Foreskin keratinocyte (primary cell): ENCODE measurements at places on chromosomes 1 and 21.
A peak's percentile ranks its signal among the peaks of the same experiment; 100 is the strongest.

GRCh38 chr1:173038875-173039554 is 11.7 kb downstream of the TNFSF18 start:
- DNase-seq: no peak

- DNase-seq: no peak
Measured at GRCh38 chr1:11283151-11283550, 10.2 kb downstream of the UBIAD1 start.

DNA sequence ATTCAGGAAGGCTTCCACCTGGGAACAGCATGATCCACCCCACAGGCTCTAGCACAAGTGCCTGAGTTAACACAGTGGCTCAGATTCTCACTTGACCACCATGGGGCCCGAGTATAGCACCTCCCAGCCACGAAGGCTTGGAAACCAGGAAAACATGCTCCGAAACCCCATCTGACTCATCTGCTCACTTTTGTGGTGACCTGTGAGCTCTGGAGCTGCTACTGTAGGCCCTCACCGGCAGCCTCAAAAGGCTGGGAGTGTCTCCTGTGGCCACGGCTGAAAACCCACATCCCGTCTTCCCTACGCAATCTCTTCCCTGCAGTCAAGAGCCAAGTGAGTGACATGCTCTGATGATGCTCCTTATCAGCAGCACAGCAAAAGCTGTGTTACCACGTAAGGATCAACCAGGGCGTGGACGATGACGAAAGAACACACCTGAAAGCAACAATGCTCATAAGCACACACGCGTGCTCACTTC is 81.4 kb downstream of the TGFBR3 start:
- DNase-seq: peak; percentile 95

GRCh38 chr1:108819878-108820277 is 37.0 kb downstream of the AKNAD1 start:
- DNase-seq: no peak

DNA sequence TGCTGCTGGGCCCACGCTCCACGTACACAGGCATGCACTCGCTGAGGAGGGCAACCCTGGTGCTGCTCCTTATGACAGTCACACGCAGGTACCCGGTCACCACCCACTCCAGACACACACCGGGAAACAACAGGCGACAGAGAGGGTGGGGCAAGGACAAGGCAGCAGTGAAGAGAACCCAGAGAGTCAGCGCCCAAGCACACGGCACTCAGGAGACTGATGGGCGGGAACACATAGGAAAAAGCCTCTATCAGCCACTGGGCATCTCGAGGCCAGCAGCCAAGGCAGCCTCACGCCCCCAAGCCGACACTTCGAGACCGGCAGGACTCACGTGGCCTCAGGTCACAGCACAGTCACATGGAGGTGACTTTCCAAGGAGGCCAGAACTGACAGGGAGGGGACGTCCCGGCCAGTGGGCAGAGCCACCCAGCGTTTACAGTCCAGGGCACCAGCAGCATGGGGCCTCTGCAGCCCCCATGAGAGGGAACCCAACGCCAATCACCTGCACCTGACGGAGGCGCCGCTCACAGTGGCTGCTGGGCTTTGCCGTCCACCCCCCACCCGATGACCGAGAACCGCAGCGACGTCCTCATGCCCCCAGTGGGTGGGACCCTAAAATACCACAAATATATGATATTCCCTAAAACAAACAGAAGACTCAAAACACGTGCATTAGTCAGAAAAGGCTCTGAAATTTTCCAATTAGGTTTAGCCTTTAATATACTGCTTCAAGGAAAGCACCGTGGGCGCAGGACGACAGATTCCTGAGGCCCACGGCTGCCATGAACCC is 19.7 kb downstream of the PTTG1IP start:
- DNase-seq: no peak

- no peak for DNase-seq
Measured at GRCh38 chr1:30386156-30386926, 337.0 kb downstream of the MATN1 start.

DNA sequence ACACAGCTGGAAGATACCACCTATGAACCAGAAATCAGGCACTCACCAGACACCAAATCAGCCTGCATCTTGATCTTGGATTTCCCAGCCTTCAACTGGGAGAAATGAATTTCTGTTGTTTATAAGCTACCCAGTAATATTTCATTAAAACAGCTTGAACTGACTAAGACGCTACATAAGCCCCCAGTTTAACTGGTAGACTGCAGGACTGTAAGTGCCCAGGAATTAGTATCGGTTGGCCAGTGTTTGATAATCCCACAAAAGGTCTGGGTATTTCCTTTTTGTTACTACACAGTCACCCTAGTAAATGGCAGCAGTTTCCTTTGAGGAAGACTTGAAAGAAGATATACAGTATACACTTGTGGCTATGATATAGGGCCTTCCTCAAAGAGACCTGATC is 7.3 kb upstream of the SLC35D1 start:
- DNase-seq: no peak

DNA sequence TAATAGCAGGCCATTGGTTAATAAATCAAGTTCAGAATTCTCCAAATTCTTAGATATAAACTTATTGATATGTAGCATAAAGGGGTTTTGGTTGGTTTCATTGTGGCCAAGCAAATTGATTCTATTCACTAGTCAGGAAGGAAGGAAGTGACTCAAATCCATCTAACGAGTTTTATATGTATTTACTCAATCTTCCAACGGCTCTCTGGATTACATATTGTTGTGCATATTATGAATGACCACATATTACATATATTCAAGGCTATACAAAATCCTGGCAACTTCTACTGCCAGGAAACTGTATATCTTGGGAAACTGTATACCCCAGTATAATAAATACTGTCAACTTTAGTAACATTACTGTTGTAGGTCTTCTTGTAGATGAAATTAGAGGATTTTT is 20.1 kb upstream of the PDE4B start:
- no peak for DNase-seq

DNA sequence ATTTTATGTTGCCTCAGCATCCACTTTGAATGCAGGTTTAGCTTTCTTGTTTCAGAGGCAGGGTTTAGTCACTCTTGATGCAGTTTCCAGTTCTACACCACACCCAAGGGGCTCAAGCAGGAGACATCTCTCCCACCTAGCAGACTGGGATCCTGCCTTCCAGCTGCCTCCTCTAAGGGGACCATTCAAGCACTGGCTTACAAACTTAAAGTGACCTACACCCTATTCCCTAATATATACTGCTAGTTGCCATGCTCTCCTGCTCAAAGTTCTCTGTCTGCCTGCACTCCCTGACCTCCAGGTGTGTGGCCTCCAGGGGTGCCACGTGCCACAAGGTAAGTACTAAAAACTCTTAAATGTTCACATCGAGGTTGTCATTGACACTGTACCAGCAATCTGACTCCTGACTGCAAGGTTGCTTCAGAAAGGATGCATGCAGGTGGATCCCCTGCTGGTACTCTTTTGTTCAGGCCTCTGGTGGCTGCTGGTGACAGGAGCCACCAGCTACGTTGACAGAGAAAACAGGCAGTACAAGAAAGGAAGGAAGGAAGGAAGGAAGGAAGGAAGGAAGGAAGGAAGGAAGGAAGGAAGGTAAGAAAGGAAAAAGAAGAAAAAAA is 185.9 kb downstream of the COQ8A start:
- DNase-seq: no peak

DNA sequence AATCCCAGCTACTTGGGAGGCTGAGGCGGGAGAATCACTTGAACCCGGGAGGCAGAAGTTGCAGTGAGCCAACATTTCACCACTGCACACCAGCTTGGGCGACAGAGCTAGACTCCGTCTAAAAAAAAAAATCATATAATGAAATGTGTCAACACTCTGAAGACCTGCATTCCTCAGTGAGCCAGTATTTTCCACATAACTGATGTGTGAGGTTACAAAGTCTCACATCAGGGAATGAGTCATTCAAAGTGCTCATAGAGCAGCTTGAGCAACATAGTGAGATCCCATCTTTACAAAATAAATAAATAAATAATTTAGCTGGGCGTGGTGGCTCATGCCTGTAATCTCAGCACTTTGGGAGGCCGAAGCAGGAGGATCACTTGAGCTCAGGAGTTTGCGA is 65.5 kb downstream of the CASZ1 start:
- peak; percentile 92 for DNase-seq

DNA sequence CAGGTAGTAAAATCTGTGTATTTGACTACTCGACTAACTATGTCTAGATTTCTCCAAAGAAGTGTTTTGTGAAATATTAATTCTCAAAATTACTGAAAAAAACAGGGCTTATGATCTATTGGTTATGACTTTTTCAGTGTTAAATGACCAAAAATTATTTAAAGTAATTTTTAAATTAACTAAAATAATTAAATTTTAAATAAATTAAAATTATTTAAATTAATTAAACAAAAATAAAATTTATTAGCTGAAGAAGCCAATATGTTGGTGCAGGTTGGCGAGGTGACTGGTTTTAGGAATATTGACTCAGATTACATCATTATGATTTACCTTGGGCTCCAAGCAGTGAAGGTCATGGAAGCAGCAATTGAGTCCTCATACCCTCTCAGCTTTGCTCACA is 483.2 kb downstream of the PTPRC start:
- DNase-seq: no peak

GRCh38 chr1:221366495-221367110 is 375.3 kb downstream of the DUSP10 start:
- DNase-seq: no peak

GRCh38 chr1:56758794-56759193 is 60.4 kb downstream of the FYB2 start:
- no peak for DNase-seq

GRCh38 chr1:35261412-35262120 is 6.9 kb upstream of the ZMYM4 start:
- peak; percentile 42 for DNase-seq

GRCh38 chr21:32007456-32007855 is 134.6 kb downstream of the HUNK start:
- peak; percentile 6 for DNase-seq

DNA sequence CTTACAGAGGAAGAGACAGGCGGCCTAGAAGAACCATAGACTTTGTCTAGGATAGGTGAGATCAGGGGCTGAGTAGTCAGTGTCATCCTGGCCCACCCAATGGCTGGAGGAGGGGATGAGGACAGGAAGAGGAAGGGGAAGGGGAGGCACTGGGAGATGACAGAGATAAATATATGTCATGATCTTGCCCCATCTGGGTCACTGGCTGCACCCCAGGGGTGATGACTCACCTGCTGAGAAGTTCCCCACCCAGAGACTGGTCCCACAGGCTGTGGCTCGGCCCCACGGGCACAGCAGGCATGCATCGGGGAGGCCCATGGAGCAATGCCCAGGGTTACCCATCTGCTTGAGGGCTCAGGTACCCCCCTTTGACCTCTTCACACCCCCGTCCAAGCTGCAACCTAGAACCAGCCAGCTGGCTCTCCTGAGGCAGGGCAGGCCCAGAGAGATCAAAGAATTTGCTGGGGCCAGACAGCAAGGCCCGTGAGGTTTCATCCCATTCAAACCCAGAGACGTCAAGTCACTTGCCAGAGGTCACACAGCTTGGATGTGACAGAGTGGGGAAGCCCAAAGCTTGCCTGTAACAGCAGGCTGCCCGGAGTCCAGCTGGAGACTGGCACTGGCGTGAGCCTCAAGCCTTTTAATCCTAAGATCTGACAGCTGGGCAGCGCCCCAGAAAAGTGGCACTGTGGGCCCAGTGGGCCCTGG is 34.7 kb upstream of the CASZ1 start:
- peak; percentile 36 for DNase-seq

DNA sequence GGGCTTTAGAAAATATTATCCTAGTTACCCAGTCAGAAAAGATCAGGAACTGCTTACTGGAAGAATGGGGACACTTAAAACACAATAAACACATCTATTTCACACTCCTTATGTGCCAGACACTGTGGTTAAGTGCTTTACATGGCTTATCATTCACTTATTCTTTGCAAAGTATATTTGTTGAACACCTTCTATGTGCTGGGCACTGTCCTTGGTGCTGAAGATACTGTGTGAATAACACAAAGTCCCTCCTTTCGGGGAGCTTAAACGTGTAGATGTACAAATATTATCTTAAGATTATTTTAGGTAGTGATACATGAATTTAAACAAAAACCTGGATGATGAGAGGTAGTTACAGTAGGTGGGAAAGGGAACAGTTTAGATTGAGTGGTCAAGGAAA is 169.3 kb downstream of the ST6GALNAC5 start:
- no peak for DNase-seq

- DNase-seq: no peak
Measured at GRCh38 chr1:111775966-111776365, 20.3 kb downstream of the DDX20 start.

DNA sequence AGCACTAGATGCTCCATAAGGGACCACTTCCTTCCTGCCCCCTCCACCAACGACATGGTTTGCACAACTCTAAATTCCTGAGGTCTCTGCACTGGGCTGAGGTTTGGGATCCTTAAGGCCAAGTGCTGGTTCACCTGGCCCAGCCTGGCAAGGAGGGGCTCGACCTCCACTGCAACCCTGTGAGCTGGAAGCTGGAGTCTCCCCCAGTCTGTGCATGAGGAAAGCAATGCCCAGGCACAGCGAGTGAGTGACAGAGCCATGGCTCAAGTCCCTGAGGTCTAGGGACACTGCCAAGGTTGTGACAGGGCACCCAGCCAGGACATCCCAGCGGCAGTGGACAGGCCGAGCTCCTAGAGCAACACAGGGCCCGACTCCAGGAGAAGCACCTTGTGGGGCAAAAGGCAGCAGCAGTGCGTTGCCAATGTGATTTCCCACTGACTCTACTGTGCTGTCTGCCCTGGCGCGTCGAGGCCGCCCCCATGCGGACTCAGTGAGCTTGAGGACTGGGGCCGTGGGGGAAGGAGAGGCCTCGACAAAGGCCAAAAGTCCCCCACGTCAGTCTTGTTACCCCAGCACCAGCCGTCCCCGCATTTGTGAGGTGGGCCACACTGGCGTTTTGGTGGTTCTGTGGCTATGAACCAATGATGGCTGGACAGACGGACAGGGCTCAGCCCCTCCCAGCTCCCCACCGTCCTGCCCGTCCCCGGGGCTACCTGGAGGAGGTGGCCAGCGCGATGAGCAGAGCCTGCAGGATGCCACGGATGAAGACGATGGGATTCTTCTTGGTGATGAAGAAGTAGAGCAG is 30.0 kb downstream of the PODN start:
- DNase-seq: no peak

DNA sequence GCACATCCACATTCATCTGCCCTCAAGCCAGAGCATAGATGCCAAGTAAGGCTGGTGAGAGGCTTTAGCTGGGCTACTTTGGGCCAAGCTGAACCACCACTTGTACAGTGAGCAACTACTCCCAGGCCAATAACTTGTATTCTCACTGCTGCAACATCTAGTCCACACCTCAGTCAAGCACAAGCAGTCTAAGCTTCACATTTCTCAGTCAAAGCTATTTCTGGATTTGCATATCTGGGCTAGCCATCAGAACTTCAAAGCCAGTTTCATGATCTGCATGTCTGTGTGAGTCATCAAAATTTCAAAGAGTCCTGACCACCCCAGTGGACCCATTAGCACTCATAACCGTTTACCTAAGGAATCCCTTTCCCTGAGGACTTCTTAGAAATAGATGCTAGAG is 77.7 kb upstream of the DIRAS3 start:
- no peak for DNase-seq

- DNase-seq: no peak
Measured at GRCh38 chr1:172450524-172450885, 6.6 kb upstream of the PIGC start.
